ENCODE measurements at places on chromosomes 1 and 21.

GRCh38 chr1:216044538-216044937 lies 378.7 kb downstream of the USH2A start:
- no peak for DNase-seq

GRCh38 chr1:6477039-6477820 lies 11.3 kb upstream of the TNFRSF25 start:
- no peak for DNase-seq

DNA sequence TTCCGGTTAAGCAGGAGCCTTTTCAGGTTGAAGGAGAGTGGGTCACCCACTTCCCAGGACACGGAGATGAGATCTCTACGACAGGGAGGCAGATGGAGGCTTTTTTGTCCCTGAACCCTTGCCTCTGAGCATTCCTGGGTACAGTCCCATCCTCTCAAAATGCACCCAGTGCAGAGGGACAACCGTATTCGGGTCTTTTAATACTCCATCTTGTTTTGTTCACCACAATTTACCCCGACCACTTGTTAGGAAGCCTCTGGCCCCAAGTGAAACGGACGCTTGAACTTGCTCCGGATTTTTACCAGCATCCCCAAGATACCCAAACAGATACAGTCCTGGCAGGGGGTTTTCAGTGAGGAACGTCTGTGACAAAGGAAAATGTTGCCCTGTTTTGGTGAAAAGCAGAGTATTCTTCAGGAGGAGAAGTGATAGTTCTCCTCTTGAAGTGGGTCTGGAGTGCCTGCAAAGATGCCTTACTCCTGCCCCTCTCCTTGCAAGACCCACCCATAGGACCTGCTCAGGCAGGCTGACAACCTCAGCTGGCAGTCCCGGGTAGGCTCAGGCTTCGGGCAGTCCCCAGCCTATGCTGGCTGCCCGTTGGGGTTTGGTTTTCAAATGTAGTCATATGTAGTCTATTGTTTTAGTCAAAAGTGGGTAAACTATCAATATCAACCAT lies 669 bp upstream of the ARL8A start:
- no peak for DNase-seq

DNA sequence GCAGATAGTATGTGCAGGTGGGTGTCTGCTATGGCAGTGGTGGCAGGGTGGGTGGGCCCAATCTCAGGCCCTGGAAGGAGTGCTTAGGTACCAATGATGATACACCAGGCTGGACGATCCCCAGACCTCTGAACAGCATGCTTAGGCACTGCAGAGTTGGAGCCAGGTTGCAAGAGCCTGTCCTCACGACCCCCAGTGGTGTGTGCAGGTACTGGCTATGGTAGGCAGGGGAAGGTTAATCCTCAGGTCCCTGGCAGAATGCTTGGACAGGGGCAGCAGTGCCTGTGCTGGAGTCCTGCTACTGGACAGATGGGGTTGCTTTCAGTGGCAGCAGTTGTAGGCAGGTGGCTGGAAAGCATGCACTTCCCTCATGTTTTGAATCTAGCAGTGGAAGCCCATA lies 100.5 kb upstream of the NEK7 start:
- no peak for DNase-seq

- DNase-seq: no peak
Observed at GRCh38 chr1:15004396-15004795, 149.2 kb upstream of the TMEM51 start.

- no peak for DNase-seq
Observed at GRCh38 chr1:154481053-154481452, 21.0 kb upstream of the TDRD10 start.

- DNase-seq: no peak
Observed at GRCh38 chr1:244164511-244164890, 113.4 kb downstream of the ZBTB18 start.

DNA sequence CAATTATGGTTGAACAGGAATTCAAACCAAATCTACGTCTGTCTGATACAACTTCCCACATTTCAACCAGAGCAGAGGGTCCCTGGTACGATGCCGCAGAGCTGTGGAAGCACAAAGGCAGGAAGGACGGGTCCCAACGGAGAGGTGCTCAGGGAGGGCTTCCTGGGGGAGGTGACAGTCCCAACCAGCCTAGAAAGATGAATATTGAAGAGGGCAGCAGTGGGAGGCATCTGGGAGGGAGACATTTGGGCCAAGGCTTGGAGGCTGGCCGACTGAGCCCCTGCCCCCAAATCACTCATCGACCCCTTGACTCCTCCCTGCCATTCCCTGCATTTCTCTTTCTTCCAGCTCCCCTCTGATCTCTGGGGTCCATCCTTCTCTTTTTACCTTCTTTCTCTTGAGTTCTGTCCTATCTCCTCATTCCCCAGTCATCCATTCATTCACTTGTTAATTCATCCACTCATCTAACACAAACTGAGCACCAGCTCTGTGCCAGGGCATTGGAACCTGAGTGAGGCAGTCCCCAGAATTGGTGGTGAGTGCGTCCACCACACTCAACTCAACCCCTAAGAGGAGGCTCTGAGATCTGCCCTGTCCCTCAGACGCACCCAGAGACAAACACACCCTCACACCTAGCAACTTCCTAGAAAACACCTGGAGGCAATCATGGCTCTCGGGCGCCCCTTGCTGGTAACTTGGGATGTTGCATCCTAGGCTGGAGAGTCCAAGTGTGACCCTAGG lies 13.2 kb upstream of the CELA3B start:
- DNase-seq: peak; percentile 88

Data from CD4-positive, alpha-beta T cell (primary cell).